ENCODE measurements at places on chromosomes 16 and 17. TPM values are rescaled to one million over a fixed set of nuclear protein-coding genes. Genes with fewer than 3 reads are reported as not detected.

- no peaks in the 10 kb centered on the region for H3K27me3 ChIP-seq
- no peaks in the 10 kb centered on the region for H3K36me3 ChIP-seq
- no peak for DNase-seq
- H3K27ac ChIP-seq: no peak overlapping the region
These were observed 723.4 kb downstream of the MAF start for GRCh38 chr16:78877114-78877655.

DNA sequence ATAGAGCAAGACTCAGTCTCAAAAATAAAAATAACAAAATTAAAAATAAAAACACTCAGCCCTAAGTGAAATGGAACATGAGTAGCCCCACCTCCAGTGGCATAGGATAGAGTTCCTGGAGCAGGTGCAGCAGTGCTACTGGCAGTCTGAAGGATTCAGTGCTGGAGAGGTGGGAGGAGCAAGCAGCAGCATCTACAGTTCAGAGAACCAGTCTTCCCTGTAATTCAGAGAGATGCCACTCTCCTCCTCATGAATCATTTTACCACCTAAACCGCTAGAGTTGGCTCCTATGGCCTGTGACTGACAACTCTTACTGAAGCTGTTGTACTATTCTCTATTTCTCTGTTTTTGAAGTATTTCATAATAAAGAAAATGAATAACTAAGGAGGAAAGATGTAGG is 56.0 kb upstream of the SMURF2 start:
- no peaks in the 10 kb centered on the region for H3K36me3 ChIP-seq
- DNase-seq: no peak
- no peaks in the 10 kb centered on the region for H3K27me3 ChIP-seq
- no peak overlapping the region for H3K27ac ChIP-seq
- no peak overlapping the region for H3K4me3 ChIP-seq

- no peaks in the 10 kb centered on the region for H3K36me3 ChIP-seq
- H3K4me1 ChIP-seq: no peaks in the 10 kb centered on the region
- no peak for DNase-seq
- no peak overlapping the region for H3K4me3 ChIP-seq
These were observed 452.2 kb downstream of the XYLT1 start for GRCh38 chr16:17018585-17018939.

The SAT2 gene
- total RNA-seq: 30.9 TPM

The AIPL1 gene
- not detected for total RNA-seq

- H3K36me3 ChIP-seq: peaks cover 14% of the 10 kb centered on the region
- no peak for DNase-seq
- no peaks in the 10 kb centered on the region for H3K27me3 ChIP-seq
- no peaks in the 10 kb centered on the region for H3K4me1 ChIP-seq
These were observed 8.6 kb upstream of the NFATC3 start for GRCh38 chr16:68076560-68076959.
